ENCODE measurements at places on chromosomes 2 and 18. TPM values are rescaled to one million over a fixed set of nuclear protein-coding genes. Genes with fewer than 3 reads are reported as not detected.

GRCh38 chr2:111030945-111031344 is 89.8 kb upstream of the BCL2L11 start:
- H3K27me3 ChIP-seq, result no peaks in the 10 kb centered on the region
- no peak overlapping the region for H3K27ac ChIP-seq
- H3K4me1 ChIP-seq, result peaks cover 11% of the 10 kb centered on the region

Gene PXDN
- 7.8 TPM for total RNA-seq

Gene GTF2A1L
- 0.16 TPM for total RNA-seq

Gene TMEM237
- 12.9 TPM for total RNA-seq

Gene OST4
- total RNA-seq, result 191 TPM
